GM06990 (cell line): ENCODE measurements at places on chromosomes 4 and X.
A peak's percentile ranks its signal among the peaks of the same experiment; 100 is the strongest.

GRCh38 chr4:20408611-20409010, 156.9 kb downstream of the SLIT2 start:
- no peak for DNase-seq

GRCh38 chr4:105923497-105924238, 28.4 kb downstream of the NPNT start:
- DNase-seq = no peak

DNA sequence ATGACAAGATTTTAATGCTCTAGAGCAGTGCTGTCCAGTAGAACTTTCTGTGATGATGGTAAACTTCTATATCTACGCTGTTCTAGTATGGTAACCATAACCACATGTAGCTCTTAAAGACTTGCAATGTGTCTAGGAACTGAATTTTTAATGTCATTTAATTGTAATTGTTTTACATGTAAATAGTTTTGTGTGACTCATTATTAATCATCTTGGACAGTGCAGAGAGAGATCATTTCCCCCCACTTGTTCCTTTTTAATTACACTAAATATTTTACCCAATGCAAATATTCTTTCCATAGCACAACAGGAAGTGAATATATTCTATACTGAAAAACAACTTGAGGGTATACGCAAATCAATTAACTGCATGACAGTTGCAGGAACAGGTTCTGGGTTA, 5.8 kb downstream of the ATG4A start:
- no peak for DNase-seq

DNA sequence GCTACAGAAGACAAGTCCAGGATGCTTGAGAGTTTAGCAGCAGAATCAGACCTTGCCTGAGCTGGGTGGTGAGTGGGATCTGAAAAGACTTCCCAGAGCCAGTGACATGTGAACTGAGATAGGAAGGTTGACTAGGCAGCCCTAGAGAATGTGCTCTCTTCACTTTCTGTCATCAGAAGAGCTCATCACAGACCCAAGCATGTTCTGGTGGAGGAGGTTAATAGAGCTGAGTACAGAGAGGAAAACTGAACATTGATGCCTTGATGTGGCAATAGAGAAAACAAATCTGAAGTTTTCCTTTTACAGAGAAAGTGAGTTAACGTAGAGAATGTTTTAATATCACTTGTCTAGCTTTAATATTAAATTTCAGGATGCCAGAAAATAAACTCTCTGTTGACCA, 17.1 kb downstream of the ADGRL3 start:
- DNase-seq = no peak

- peak; percentile 34 for DNase-seq
Observed at GRCh38 chr4:55561889-55562288, 15.2 kb upstream of the CLOCK start.

DNA sequence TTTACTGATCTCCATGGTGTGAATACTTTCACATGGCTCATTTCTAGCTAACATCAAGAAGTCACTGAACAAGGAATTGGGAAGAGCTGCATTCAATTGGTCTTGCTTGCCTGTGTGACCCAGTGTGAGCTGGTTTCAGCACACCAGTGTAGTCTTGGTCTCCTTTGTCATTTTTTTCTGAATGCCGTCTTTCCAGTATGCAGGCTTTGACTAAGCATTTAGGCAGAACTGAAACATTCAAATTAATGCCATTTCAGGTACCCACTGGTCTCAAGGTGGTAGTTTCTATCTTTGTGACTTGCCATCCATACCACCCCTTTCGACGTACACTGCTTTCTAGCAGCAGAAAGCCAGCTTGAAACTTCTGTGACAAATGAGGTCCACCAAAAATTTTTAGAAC, 550.5 kb upstream of the BOD1L1 start:
- peak; percentile 60 for DNase-seq

DNA sequence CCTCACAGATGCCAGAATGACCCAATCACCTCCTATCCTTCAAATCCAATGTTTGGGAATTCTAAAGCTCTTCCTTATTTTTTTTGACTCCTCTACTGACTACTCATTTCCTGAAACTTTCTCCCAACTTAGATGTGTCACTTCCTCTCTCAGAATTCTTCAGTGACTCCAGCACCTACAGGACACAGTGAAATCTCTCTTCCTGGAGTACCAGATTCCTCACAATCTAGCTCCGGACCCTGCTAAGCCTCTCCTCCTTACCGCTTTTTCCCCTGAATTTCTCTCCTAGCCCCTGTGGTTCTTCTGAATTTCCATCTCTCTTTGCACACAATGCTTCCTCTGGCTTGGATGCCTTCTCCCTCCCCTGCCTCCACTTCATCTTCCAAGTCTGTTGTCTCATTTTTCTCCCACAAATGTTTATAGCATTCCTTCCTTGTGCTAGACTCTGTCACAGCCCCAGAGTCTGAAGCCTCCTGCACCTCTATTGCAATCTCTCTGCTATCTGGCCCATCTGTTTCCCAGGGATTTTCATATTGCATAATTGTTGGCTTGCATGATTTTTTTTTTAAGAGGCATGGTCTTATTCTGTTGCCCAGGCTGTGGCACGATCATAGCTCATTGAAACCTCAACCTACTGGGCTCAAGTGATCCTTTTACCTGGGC, 80.1 kb downstream of the ANAPC4 start:
- DNase-seq = no peak

- DNase-seq = no peak
Observed at GRCh38 chrX:122269243-122269781, 914.8 kb upstream of the GRIA3 start.

DNA sequence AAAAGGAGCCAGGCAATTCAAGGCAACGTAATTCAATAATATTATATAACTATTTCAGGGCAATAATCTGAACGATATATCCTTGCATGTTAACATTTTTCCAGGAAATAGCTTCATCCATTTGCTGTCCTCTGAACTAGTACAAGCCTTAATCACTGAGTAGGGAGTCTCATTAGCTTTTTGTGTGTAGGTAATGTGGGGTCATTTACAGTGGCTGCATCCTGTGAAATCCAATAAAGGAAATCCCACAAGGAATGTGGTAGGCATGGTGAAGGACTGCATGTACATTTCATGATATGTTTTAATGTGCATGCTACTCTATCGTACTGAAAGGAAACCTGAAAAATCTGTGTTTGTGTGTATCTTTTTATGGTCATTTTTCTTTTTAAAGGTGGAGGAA, 103.5 kb downstream of the SLC4A4 start:
- no peak for DNase-seq

DNA sequence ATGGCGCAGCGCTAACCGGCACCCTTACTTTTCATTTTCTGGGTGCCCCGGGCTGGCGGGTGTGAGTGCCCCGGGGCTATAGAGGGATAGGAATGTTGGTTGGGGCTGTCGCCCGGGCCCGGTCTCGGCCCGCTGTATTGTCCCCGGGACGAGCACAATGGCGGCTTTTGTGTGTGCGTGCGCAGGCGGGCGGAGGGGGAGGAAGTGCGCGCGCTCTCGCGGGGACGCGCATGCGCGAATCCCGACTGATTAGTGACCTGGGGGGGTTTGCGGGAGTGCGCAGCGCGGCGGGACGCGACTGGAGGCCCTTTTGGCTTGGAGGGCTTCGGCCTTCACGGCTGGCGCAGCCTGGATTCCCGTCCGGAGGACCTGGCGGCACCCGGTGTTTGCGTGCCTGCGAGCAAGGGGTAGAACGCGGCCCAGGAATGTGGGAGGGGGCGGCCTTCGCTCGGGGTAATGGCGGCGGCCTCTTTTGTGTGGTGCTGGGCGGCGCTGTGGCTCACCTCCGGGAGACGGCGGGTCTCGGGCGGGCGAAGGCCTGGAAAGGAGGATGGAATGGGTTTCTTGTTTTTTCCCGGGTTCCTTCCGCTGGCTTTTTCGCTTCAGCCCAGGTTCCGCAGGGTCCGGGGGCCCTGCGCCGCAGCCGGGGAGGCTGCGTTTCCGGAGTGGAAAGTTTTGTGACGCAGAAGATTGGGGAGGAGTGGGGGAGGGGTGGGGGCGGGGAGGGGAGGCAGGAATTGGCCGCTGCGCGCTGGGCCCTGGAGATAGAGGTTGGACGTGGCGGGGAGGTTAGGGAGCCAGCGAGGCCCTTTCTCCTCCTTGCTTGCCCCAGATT, 618 bp downstream of the DDX3X start:
- peak; percentile 93 for DNase-seq

GRCh38 chrX:57741107-57741506, 61.0 kb upstream of the NLRP2B start:
- no peak for DNase-seq

- DNase-seq = no peak
Observed at GRCh38 chr4:73839071-73839470, 2.6 kb downstream of the CXCL6 start.

- no peak for DNase-seq
Observed at GRCh38 chrX:77776659-77777058, 9.4 kb downstream of the ATRX start.

GRCh38 chr4:146095091-146095690, 80.3 kb upstream of the LSM6 start:
- no peak for DNase-seq

- no peak for DNase-seq
Observed at GRCh38 chr4:55038176-55038890, 87.1 kb downstream of the KDR start.

DNA sequence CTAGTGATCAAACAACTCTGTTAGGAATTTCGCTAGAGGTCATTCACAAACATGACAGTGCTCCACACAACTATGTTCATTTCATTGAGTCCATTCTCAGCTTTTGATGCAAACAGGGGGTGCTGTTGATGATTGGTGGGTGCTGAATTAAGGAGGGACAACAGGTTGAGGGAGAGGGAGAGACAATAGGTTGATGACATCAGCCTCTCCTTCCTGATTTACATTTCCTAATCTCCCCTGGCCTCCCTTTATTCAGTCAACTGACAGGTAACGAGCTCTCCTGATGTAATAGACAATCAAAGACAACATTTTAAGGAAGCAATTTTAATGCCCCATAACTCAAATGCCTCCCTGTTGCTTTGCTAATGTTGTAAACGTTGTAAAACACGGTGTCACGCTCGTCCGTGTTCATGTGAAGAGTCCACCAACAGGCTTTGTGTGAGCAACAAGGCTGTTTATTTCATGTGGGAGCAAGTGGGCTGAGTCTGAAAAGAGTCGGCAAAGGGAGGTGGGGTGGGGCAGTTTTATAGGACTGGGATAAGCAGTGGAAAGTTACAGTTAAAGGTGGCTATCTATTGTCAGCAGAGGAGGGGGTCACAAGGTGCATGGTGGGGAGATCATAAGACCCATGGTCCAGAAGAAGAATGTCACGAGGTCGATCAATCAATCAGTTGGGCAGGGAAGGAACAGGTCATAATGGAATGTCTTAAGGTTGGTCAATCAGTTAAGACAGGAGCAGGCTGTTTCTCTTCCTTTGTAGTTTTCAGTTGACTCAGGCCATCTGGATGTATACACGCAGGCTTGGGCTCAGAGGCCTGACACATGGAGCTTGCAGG, 4.8 kb upstream of the GAR1 start:
- no peak for DNase-seq

DNA sequence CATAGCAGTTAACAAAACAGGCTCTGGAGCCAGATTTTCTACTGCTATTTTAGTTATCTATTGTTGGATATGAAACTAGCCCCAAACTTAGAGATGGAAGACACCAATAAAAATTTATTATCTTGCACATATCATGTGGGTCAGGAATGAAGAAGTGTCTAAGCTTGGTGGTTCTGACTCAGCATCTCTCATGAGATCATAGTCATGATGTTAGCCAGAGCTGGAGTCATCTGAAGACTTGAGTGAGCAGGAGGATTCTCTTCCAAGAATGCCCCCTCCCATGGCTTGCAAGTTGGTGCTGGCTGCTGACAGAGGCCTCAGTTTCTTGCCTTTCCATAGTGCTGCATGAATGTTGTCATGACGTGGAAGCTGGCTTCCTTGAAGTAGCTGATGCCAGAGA, 68.2 kb upstream of the TAPT1 start:
- no peak for DNase-seq

- no peak for DNase-seq
Observed at GRCh38 chr4:188246488-188246887, 107.2 kb downstream of the TRIML1 start.

- DNase-seq = no peak
Observed at GRCh38 chr4:114509340-114509739, 89.3 kb upstream of the UGT8 start.
